Fibroblast of lung (primary cell): ENCODE measurements at places on chromosomes 7 and 10. TPM values are rescaled to one million over a fixed set of nuclear protein-coding genes. Genes with fewer than 3 reads are reported as not detected.

RARRES2 gene
- total RNA-seq = 65.6 and 174 TPM in 2 replicates

SPDYE1 gene
- total RNA-seq = under 0.01 TPM in 1 of 2 replicates, not detected in the other

GLRX3 gene
- total RNA-seq = 51.7 and 62.9 TPM in 2 replicates

TACC2 gene
- total RNA-seq = 4.6 and 7.6 TPM in 2 replicates

SFRP5 gene
- not detected in 2 replicates for total RNA-seq

ENTPD1 gene
- total RNA-seq = 1.0 and 3.3 TPM in 2 replicates

HOXA9 gene
- total RNA-seq = under 0.01 TPM in 1 of 2 replicates, not detected in the other

NPFFR1 gene
- under 0.01 TPM in 1 of 2 replicates, not detected in the other for total RNA-seq

TMEM176A gene
- 14.2 and 61.1 TPM in 2 replicates for total RNA-seq

WNT8B gene
- not detected in 2 replicates for total RNA-seq

AKR1C2 gene
- 10.6 and 13.4 TPM in 2 replicates for total RNA-seq

SCRN1 gene
- 86.5 and 142 TPM in 2 replicates for total RNA-seq

RASSF4 gene
- 5.4 and 11.4 TPM in 2 replicates for total RNA-seq

NFE2L3 gene
- total RNA-seq = 5.4 and 9.1 TPM in 2 replicates

DNA sequence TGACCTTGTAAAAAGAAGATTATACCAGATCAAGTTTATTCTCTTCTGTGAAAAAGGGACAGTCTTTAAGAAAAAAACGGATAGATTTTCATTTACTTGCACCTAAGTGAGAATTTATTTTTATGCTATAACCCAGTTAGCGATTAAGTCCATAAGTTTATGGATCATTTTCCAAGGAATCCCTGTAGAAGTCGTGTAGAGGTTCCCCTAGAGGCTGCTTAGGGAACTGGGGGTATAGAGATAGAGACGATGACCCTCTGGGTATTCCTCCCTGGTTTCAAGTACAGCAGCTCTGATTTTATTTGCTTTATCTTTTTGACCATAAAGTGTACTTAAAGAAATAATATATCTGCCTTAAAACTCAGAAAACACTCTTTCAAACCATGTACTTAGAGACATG is 648.4 kb upstream of the LRRTM3 start:
- no peak overlapping the region for H3K4me3 ChIP-seq
- no peaks in the 10 kb centered on the region for H3K27me3 ChIP-seq
- no peaks in the 10 kb centered on the region for H3K4me1 ChIP-seq
- no peak for DNase-seq
- H3K27ac ChIP-seq = no peak overlapping the region

DNA sequence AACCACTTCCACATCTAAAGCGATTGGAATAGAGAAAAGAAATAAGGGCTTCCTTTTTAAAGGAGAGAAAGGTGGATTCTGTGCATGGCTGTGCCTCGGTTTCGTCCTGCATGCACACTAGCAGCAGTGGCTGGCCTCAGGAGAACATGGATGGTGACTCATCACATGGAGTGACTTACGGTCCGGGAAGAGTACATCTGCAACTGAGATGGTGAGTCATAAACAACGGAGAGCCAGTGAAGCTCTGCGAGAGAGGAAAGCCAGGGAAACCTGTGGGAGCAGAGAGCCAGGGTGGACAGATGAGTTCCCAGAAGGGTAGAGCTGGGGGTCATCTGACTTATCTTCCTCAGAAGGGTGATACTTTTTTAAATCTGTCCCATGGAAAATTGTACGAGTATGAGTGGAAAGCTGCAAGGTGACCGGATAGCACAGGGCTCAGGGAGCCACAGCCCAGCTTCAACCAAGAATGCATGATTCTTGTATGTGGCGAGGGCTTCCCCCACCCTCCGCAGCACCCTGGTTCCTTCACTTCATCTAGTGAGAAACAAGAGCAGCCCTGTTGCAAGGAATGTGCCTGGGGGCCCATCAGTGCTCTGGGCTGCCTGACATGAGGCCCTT is 259.1 kb downstream of the KLF6 start:
- no peaks in the 10 kb centered on the region for H3K27me3 ChIP-seq
- peak overlapping the region; percentile 88 for H3K27ac ChIP-seq
- no peaks in the 10 kb centered on the region for H3K36me3 ChIP-seq
- no peak overlapping the region for H3K4me3 ChIP-seq
- H3K4me1 ChIP-seq = peaks cover 16% of the 10 kb centered on the region
- peak; percentile 99 for DNase-seq

DNA sequence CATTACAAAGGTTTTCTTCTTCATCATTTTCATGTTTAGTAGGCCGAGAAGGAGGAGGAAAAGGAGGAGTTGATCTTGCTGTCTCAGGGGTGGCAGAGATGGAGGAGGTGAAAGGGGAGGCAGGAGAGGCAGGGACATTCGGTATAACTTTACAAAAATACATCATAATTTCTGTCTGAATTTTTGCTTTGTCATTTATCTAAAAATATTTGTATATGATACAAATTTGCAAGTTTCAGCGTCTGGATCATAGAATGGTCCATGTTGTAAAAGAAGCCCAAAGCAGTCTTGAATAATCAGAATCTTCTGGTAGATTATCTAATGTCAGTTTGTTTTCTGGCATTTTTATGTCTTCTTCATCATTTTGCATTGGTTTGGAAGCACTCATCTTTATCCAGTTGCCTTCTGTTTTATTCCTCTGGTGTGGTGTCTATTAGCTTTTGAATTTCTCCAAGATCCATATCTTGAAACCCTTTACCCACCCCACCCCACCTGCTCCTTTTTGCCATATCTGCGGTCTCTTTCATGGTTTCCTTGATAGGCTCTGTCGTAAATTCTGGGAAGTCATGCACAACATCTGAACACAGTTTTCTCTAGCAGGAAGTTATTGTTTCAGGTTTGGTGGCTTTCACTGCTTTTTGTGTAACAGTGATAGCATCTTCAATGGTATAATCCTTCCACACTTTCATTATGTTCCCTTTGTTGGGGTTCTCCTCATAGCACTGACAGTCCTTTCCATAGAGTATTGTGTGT is 95.0 kb downstream of the ST7 start:
- no peak overlapping the region for H3K27ac ChIP-seq
- H3K4me3 ChIP-seq = no peak overlapping the region
- no peaks in the 10 kb centered on the region for H3K36me3 ChIP-seq
- H3K4me1 ChIP-seq = no peaks in the 10 kb centered on the region
- no peaks in the 10 kb centered on the region for H3K27me3 ChIP-seq
- DNase-seq = no peak

- H3K27me3 ChIP-seq = no peaks in the 10 kb centered on the region
- H3K36me3 ChIP-seq = no peaks in the 10 kb centered on the region
- peak; percentile 6 for DNase-seq
- no peak overlapping the region for H3K27ac ChIP-seq
Measured at GRCh38 chr10:23516530-23516929, 77.7 kb downstream of the OTUD1 start.

DNA sequence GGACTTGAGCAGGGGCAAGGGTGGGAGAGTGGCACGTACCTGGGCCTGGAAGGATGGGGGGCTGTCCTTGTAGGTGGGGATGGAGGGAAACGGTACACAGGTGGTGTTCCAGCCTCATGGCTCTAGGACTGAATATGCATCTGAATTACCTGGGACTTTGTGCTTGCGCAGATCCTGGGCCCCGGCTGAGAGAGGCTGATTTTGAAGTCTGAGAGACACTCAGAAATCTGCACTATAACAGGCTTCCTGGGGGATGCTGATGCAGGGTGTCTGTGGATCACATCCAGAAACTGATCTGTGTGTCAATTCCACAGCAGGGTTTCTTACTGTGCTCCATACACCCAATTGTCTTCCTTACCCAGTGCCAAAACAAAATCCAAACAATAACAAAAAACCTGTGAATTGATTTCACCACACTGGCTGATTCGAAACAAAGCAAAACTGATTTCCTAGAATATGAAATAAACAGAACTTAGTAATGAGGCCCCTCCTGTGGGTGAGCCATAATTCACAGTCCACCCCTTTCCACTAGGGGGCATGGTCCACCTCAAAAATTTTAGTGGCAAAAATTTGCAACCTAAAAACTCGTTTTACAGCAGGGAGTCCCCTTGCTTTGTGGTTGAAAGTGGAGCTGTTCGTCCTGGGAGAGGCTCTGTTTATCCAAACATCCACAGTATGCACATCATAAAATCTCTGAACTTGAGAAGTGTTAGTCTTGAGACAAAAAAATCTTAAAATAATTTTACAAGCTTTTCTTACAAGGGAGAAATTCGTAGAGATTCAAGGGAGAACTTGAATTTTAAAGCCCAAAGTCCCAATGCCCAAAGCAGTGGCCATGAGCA is 32.0 kb upstream of the PLEKHA1 start:
- H3K4me3 ChIP-seq = no peak overlapping the region
- H3K4me1 ChIP-seq = no peaks in the 10 kb centered on the region
- no peaks in the 10 kb centered on the region for H3K36me3 ChIP-seq
- DNase-seq = peak; percentile 76
- no peaks in the 10 kb centered on the region for H3K27me3 ChIP-seq

DNA sequence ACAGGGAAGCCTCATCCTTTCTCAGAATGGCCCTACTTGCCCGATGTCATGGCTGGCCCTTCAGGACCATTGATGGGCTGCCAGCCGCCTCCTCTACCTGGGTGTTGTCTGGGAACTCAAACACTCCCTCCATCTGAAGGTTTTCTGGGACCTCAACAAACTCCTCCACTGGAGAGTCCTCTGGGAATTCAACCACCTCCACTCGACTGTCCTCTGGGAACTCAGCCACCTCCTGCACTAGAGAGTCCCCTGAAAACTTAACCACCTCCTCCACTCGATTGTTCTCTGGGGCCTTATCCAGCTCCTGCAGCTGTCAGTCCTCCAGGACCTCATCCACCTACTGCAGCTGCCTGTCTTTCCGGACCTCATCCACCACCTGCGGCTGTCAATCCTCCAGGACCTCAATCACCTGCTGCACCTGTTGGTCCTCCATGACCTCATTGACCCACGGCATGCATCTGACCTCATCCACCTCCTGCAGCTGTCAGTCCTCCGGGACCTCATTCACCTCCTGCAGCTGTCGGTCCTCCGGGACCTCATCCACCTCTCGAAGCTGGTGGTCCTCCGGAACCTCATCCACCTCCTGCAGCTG is 37.1 kb downstream of the MAT1A start:
- no peak overlapping the region for H3K4me3 ChIP-seq
- H3K27me3 ChIP-seq = peaks cover 2% of the 10 kb centered on the region
- DNase-seq = no peak
- H3K4me1 ChIP-seq = no peaks in the 10 kb centered on the region
- H3K27ac ChIP-seq = no peak overlapping the region

DNA sequence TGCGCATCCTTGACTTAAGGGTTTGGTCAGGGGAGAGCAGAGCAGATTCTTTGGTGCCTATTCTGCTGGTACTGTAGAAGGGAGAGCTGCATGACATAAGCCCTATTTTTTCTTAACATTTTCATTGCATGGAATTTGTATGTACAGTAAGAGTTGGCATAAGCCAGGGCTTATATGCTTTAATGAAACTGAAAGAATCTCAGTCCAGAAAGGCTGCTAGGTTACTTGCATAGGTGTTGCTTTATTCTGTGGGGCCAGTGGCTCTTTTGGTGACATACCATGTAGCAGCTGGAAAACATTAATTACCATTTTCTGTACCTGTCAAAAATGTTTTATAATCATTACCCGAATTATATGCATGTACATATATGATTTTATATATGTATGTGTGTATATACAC is 152.1 kb downstream of the LYZL1 start:
- H3K27ac ChIP-seq = no peak overlapping the region
- H3K4me1 ChIP-seq = no peaks in the 10 kb centered on the region
- H3K36me3 ChIP-seq = no peaks in the 10 kb centered on the region
- H3K27me3 ChIP-seq = no peaks in the 10 kb centered on the region
- no peak for DNase-seq

DNA sequence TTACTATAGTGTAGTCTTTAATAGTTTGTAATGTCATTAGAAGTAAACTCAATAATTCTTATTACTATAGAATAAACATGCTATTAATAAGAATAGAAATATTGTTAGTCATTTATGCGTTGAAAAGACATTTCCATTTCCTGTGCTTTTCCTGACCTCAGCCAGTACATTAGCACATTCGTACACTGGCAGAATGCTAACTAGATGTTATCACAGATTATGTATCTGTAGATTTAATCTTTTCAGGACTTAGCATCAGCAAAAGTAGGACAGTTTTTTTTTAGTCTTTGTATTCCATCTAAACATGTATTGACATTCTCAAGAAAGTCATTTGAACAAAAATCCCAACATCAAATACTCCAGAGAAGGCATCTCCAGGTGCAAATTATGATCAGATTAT is 158.5 kb downstream of the EXOC4 start:
- no peak overlapping the region for H3K27ac ChIP-seq
- H3K27me3 ChIP-seq = no peaks in the 10 kb centered on the region
- no peaks in the 10 kb centered on the region for H3K4me1 ChIP-seq
- no peaks in the 10 kb centered on the region for H3K36me3 ChIP-seq

DNA sequence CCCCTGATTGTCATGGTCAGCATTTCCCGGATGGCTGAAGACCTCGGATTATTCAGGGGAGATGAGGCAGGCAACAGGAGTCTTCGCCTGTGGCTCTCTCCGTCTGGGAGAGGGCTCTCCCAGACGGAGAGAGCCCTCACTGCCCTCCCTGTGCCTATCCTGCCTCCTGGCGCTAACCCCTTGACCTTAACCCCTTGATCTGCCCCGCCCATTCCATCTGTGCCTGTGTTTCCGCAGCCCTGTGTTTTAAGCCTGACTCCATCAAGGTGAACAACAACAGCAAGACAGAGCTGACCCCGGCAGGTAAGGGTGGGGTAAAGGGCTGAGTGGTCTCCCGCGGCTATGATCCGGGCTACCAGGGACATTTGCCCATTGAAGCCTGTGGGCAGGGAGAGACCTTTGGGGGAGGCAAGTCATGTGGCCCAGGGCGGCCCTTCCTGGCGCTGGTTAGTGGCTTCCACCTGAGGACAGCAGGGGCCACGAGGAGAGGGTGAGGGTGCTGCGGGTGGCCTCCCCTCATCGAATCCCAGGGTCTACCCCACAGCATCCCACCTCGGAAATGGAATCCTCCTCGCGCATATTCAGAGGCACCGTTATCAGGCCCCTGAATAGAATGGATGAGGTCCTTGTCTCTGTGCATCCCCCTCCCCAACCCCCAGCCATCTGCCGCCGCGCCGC is 4.2 kb upstream of the MUC12 start:
- peaks cover 37% of the 10 kb centered on the region for H3K27me3 ChIP-seq
- no peak overlapping the region for H3K4me3 ChIP-seq
- no peak overlapping the region for H3K27ac ChIP-seq
- no peak for DNase-seq
- H3K4me1 ChIP-seq = no peaks in the 10 kb centered on the region
- H3K36me3 ChIP-seq = no peaks in the 10 kb centered on the region

DNA sequence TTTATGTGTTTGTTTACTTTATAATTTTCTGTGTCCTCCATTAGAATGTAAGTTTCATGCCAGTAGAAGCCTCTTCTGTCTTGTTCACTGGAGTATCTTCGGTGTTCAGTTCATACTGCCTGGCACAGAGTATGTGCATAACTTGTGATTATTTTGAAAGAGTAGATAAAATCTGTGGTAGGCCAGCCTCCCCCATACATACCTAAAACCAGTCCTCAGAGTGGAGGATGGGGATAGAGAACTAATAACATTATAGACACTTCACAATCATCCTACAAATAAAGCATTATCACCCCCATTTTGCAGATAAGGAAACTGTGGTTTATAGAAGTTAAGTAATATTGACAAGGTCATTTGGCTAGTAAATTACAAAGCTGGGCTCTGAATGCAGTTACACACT is 28.0 kb downstream of the VIM start:
- no peaks in the 10 kb centered on the region for H3K4me1 ChIP-seq
- H3K27ac ChIP-seq = no peak overlapping the region
- DNase-seq = peak; percentile 63
- no peaks in the 10 kb centered on the region for H3K27me3 ChIP-seq
